Activated CD4-positive, alpha-beta T cell treated with anti-CD3 and anti-CD28 coated beads, Interleukin-2, Interleukin-4, amounts not matched to agents 100 ng/mL and 50 ng/mL, durations not matched to agents 16 hours and 8 hours (primary cell): ENCODE measurements at places on chromosomes 6 and 20.

DNA sequence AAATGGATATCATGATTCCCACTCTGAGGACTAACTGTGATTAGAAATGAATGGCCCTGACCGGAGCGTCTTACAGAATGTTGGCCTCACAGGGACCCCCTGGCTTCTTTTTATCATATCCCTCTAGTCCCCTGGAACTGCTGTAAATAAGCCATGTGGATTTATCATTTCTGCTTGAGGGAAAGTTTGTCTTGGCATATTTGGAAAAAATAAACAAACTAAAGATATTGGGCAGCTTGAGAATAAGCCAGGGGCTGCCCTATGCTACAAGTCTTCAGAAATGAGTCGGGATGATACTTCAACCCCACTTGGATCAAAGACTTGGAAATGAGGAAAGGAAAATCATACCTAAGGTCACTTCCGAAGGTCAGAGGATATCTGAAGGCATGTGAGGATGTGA lies 179.1 kb downstream of the THBS2 start:
- DNase-seq, result no peak

DNA sequence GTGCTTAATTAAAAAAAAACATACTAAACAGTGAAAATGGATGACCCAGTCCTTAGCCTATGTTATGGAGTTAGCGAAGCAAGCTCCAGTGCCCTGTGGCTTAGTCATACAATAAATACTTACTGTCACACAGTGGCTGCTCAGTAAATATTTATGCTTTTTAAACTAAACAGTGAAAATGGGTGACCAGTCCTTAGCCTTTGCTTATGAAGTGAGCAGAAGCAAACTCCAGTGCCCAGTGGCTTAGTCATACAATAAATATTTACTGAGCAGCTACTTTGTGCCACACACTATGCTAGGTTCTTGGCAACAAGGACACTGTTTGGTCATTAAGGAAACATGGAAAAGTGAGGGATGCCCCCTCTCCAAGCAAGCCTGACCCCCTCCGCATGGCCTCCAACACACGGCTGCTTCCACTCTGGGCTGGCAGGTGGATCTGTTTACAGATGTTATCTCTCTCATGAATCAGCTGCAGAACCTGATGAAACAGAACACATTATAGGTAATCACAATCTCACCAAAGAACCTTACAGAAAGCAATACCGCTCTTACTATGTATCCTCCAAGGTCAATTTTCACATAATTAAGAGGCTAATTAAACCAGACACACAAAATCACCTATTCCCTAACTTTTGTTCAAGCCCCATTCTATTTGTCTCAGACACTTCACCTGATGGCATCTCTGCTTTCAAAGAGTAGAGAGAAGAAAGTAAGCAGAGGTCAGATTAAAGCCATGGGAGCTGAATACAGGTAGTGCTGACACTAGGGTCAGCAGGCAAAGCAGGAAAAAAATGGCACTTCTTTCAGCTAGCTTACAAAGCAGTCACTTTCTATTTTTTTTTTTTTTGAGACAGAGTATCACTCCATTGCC lies 27.3 kb downstream of the CDK5RAP1 start:
- DNase-seq, result no peak

- DNase-seq, result no peak
Observed at GRCh38 chr6:146287691-146288369, 255.8 kb upstream of the RAB32 start.

- DNase-seq, result no peak
Observed at GRCh38 chr20:18615020-18615650, 27.3 kb downstream of the DTD1 start.

DNA sequence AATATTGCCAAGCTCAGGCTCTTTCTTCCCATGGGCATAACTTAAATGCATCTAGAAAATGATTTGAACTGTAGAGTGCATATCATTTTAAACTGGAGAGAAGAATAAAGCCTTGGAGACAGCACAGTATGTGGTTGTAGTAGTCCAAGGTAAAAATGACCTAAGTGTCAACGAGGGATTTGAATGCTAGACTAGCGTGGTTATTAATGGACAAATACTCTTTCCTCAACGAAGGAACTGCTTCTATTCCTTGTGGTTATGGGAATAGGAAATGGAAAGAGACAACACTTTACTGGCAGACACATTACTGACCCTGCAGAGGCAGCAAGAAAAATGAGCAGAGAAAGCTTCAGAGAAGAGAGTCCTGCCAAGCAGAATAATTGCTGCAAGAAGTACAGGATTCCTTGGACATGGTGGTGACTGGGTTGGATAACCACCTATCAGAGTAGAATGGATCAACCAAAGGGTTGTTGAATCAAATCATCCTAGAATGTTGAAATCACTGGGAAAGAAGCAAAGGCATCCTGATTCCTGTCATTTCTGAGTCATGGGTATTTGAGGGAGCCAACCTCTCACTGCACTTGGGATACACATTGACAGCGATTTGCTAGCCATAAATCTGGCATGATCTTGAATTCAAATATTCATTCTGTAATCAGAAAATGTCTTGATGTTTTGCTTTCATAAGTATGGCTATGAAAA lies 258.1 kb upstream of the EPHA7 start:
- no peak for DNase-seq
